SW480 (cell line): ENCODE measurements at places on chromosomes 4 and X.
A peak's percentile ranks its signal among the peaks of the same experiment; 100 is the strongest.

DNA sequence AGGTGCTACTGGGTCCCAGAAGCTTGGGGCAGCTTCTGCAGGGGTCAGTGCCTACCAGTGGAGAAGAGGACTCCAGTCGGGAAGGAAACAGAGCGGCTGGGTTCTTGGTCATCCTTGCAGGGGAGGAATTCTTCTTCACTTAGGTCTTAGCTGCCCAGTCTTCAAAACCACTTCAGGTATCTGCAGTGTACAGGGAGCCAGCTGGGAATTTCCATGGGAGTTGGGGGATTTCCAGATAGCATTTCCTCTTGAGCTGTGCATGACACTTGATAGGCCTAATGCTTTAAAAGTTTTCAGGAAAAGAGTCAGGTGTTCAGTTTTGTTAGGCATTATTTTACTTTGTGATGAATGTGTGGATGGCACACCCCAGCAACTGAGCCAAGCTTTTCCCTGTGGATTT is 58.1 kb upstream of the ENPP6 start:
- no peak for DNase-seq

DNA sequence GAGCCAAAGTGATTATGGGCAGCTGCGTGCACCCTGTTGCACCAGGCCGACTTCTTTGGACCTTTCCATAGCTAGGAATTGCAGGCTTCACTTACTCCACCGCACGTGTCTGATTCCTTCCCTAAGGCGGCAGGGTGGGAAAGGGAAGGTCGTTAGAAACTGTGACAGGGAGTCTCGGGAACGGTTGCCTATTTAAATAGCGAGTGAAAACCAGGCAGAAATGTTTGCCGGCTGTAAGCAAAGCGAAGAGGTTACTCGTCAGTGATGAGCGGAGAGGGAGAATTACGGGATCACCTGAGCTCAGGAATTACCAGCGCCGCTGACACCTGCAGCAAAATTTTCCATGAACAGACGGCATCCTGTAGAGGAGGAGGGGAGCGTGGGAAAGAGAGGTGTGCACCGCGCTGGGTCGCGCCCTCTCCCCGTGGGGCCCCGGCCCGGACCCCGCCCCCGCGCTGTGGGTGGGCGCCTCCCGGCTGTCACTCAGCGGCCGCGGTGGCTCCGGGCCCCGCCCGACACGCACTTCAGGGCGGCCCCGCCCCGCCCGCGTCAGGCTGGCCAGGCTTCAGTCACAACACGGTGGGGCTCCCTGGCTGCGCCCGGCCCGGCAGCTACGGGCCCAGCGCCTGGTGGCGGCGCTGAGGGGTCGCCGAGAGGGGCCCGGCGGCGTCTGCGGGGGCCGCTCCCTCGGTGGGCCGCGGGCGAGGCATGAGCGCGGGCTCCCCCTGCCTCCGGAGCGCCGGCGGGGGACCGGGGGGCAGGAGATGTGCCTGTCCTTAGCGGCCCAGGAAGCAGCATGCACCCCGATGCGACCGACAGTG is at the start of gene SNX25:
SNX25 (plus strand) TSS at position 568 of the 821 bp plus-strand sequence; CDS start at position 797, 229 bp downstream.
- peak; percentile 86 for DNase-seq

GRCh38 chrX:139554376-139554775 is 23.8 kb downstream of the F9 start:
- DNase-seq = no peak

GRCh38 chr4:150828159-150828558 is 186.9 kb downstream of the LRBA start:
- no peak for DNase-seq

- no peak for DNase-seq
Measured at GRCh38 chr4:126895988-126896570, 736.7 kb upstream of the INTU start.

DNA sequence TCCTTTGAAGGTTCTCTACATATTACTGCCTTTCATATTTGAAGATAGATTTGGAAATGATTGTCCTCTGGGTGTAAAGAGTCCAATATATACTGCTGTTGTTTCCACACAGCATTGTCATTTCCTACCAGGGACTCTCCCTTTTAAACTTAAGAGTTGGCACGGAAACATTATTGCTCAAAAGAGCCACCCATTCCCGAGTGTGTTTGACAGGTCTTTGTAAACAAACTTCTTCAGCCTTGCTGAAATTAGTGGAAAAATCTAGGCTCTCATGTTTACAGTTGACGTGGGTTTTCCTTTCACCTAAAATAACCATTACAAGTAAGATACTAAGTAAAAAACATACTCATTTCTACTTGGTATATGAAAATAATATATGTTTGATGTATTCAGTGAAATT is 111.4 kb upstream of the LIMCH1 start:
- no peak for DNase-seq

- no peak for DNase-seq
Measured at GRCh38 chr4:95204267-95204844, 344.4 kb downstream of the UNC5C start.

GRCh38 chr4:150799207-150799606 is 215.9 kb downstream of the LRBA start:
- no peak for DNase-seq

- no peak for DNase-seq
Measured at GRCh38 chr4:2069161-2069971, 10.2 kb downstream of the NAT8L start.

DNA sequence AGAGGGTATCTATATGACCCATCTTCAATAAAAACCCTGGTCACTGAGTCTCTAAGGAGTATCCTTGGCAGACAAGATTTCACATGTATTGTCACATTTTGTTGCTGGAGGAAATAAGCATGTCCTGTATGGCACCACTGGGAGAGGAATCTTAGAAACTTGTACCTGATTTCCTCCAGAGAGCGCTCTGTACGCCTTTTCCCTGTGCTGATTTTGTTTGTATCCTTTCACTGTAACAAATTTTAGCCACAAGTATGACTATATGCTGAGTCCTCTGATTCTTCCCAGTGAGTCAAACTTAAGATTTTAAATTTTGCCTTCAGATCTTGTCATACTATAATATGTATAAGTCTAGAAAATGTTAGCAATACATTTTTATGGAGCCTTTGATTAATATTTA is 102.8 kb downstream of the ITIH6 start:
- DNase-seq = no peak

GRCh38 chr4:108080747-108081146 is 88.0 kb downstream of the LEF1 start:
- DNase-seq = no peak

- peak; percentile 8 for DNase-seq
Measured at GRCh38 chrX:35726176-35726575, 72.0 kb upstream of the MAGEB16 start.

DNA sequence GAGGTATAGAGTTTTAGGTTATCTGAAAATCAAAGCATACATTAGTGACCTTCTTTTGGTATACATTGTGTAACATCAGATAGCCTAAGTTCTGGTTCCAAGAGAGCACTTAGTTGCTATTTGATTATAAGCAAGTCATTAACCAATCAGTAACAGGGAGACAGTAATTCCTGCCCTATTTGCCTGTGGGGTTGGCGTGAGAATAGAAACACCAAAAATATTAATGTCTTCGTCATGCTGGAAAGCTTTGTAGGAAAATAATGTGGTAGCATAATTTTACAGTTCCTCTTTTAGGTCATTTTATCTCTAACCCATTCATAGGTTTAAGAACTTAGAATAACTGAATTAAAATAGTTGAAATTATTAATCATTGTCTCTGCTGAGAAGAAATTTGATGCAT is 37.8 kb downstream of the NPNT start:
- DNase-seq = no peak

- peak; percentile 33 for DNase-seq
Measured at GRCh38 chr4:16289897-16290554, 63.8 kb upstream of the TAPT1 start.

DNA sequence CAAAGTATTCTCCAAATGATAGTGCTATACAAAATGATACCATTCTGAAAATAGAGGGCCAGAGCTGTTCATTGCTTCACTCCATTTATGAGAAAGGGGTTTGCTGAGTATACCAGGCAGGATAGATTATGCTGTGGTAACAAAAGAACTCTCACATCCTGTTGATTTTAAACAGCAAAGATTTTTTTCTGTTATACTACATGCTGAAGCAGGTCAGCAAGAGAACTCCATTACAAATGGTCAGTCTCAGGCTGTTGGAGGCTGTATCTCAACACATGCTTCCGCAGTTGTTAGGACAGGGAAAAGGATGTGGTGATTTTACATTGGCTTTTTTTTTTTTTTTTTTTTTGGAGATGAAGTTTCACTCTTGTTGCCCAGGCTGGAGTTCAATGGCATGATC is 13.7 kb upstream of the KLHL5 start:
- no peak for DNase-seq

- no peak for DNase-seq
Measured at GRCh38 chr4:158535130-158535614, 13.5 kb downstream of the RXFP1 start.

- no peak for DNase-seq
Measured at GRCh38 chr4:152976212-152976761, 40.2 kb downstream of the FHDC1 start.

DNA sequence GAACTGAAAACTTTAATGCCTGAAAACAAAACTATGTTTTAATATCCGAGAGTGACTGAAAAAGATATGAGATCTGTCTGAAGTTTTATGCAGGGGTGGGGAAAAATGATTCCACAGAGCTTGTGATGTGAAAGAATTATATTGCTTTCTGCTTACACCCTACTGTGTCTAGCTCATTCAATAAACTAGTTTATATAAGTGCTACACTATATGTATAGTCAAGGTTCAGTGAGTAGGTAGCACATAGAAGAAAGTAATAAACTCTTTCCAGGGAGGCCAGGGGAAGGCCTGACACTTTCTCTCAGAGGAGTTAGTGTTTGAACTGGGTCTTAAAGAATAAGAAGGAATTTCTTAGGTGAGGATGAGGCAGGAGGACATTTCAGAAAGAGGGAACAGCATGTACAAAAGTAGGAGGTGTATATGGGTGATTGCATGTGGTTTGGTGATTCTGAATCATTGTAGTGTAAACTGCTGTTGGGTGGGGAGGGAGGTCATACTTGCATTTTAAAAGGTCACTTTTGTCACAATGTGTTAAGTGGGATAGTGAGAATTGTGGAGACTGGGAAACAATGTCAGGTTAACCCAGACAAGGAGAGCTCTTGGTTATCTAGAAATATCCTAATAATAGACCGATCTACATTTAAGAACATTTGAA is 25.1 kb upstream of the TEX13D start:
- DNase-seq = no peak

GRCh38 chrX:18664947-18665346 is 7.0 kb downstream of the RS1 start:
- DNase-seq = no peak

DNA sequence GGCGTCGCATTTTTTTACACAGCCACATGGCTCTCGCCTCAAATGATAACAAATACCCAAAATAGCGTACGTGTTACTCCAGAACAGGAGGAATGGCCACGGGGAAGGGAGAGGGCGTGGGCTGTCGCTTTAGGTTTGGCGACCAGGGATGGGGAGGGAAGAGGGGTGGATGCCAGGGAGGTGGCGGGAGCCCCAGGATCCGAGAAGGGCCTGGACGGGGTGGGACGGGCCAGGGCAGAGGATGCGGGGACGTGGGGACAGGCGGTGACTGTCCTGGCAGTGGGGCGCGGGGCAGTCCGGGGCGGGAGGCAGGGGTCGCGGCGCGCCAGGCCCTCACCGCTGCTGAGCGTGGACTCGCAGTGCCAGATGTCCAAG is 631 bp downstream of the TMEM47 start:
- peak; percentile 9 for DNase-seq

GRCh38 chr4:178240891-178241290 is 798.7 kb upstream of the AGA start:
- DNase-seq = no peak

DNA sequence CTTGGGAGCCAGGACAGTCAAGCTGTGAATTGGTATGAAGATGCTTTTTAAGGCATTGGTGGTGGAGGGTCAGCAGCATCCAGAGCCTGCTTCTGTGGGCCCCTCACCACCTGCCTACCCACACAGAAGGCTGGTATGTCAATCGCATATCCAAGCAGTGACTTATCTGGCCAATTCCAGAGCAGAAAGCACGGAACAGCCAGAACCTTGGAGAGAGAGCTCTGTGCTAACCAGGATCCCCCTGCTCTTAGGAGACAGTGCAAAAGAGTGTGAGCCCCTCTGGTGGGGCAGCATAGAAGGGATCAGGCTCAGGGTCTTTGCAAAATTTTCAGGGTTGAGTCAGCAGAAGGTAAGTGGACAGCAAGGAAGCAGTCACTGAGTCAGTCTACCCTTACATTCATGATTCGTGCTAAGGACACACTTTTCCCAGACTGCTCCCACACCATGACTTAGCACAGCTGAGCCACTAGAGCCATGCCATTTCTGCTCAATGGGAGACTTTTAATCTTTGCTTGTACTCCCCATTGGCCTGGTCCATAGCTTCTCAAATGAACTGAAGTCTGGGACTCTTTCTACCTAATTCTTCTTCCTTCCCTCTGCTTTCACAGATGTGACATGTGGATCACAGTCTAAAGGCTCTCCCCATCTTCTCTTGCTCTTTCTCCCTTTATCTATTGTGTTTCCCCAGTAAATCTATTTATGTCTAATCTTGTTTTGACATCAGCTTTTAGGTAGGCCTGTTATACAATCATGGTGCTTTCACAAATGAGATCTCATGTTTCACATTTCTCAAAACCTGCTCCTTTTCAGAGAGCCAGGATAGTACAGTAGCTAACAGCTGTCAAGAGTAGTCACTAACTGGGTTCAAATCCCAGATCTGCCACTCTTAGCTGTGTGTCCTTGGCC is 20.0 kb downstream of the MORF4L2 start:
- no peak for DNase-seq
